Stomach (tissue), 19 donors: ENCODE measurements at places on chromosomes 3 and 15.

DNA sequence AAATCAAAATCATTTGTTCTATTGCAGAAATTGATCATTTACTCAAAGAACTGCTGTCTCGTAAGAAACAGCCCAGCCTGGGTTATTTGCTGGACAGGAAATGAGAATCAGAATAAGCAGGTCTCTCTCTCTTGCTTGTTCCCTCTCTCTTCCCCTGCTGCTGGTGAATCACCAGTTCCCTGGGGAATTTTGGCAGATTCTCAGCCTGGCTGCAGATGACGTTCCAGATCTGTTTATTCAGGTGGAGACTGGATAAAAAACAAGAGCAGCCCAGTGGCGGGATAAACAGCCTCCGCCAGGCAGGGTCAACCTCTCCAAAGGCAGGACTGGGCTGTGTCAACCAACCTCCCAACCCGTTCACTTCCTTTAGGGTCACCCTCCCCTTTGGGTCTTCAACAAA, 72.1 kb downstream of the LRIG1 start:
- DNase-seq, result peak; percentile 76

- no peak for DNase-seq
Measured at GRCh38 chr3:66581256-66581655, 80.4 kb upstream of the LRIG1 start.

- no peak for DNase-seq
Measured at GRCh38 chr15:70083418-70083817, 14.3 kb downstream of the TLE3 start.

- no peak for DNase-seq
Measured at GRCh38 chr3:123286308-123287023, 84.7 kb downstream of the SEC22A start.

- no peak for DNase-seq
Measured at GRCh38 chr3:117798221-117798620, 1088.6 kb downstream of the TUSC7 start.
